HCEC 1CT (cell line): ENCODE measurements at places on chromosomes 2 and 18.

- peak; percentile 90 for DNase-seq
Measured at GRCh38 chr2:223586261-223586660, 15.9 kb downstream of the SCG2 start.

GRCh38 chr2:165886487-165887146 is 67.0 kb downstream of the TTC21B start:
- DNase-seq: no peak

DNA sequence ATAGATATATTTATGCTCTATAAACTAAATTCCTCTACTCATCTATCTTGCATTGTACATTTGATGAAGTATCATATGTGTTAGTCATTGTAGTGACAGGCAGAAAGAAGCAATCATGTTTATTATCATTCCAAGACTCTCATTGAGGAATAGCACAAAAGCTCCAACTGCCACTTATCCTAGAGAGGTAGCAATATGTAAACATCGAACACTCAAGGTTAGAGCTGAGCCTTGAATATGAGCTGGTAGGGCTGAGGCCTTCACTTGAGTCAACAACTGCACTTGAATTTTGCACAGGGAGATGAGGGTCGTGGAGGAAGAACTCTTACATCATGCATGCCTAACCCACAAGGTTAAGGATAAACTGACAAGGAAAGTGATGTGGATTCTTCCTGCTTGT is 900.9 kb downstream of the CPS1 start:
- DNase-seq: no peak

- DNase-seq: no peak
Measured at GRCh38 chr2:210337159-210337558, 22.2 kb upstream of the MYL1 start.

GRCh38 chr18:66346833-66347588 is 256.9 kb downstream of the CDH19 start:
- DNase-seq: no peak

- no peak for DNase-seq
Measured at GRCh38 chr2:230885463-230886130, 20.9 kb downstream of the ITM2C start.

DNA sequence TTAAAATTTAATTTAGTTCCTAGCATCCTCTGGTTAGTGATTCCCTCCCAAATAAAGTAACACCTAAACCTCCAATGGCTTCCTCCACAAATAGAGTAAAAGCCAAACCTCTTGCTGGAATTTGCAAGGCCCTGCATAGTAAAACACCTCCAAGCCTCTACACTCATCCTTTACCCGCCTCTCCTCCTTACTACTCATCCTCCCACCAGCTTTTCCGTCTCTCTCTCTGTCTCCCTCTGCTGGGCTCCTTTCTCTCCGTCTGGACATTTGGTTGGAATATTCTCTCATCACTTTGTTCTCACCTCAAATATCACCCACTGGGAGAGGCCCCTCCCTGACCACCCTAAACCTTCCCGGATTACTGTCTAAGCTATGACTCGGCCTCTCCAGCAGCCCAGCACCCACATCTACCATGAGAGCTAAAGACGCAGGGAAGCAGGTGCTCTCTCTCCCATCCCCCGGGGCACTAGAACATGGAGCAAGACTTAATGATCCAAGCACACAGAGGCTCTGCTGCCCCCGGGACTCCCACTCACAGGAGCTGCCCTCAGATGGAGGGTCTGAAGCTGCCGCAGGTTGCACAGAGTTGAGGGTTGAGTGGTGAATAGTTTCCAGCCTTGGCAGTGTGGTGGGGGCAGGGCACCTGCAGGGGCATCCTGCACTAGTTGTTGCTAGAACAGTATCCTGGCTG is 167.2 kb downstream of the FBXO15 start:
- no peak for DNase-seq
